ENCODE measurements at places on chromosomes 5 and 9.

GRCh38 chr9:116271340-116271739, 117.7 kb downstream of the PAPPA start:
- no peak for DNase-seq

DNA sequence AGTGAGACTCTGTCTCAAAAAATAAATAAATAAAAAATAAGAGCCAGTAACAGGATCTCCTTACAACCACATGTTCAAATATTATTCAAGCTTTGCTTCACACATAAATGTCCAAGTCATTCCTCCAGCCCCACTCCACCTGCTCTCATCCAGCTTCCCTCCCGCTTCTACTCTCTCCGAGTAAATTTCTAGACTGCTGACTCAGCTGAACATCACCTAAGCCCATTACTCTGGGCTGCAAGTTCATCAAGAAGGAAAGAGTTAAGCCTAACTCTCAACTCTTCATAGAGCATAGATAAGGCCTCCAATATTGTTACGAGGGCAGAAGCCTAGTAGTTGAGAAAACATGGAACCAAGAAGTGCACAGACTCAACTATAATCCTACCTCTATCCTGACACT, 300.2 kb downstream of the FBXL17 start:
- no peak for DNase-seq

DNA sequence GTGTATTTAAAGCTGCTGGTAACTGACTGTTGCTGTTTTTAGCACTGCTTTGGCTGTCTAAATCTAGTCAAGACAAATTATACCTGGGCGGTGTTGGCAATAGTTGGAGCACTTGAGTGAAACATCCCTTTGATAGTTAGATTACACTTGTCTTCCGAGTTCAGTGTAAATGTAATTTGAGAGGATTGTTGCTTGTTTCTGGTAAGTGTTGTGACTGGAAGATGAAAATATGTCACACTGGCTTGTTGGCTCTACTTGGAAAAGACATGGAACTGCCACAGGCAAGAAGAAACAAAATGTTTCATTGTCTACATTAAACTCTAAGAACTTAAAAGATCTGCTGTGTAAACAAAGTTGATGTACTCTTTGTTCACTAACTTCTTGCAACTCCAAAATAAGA, 49.2 kb upstream of the PTPRD start:
- no peak for DNase-seq

GRCh38 chr9:16530669-16531642, 339.5 kb downstream of the BNC2 start:
- no peak for DNase-seq

- no peak for DNase-seq
These were observed 57.9 kb downstream of the HINT1 start for GRCh38 chr5:131107128-131107527.

Measured in fibroblast of skin of scalp (primary cell).